ENCODE measurements at places on chromosomes 7 and 10.

GRCh38 chr7:37284805-37285231 lies 163.8 kb downstream of the ELMO1 start:
- peak; percentile 70 for DNase-seq

DNA sequence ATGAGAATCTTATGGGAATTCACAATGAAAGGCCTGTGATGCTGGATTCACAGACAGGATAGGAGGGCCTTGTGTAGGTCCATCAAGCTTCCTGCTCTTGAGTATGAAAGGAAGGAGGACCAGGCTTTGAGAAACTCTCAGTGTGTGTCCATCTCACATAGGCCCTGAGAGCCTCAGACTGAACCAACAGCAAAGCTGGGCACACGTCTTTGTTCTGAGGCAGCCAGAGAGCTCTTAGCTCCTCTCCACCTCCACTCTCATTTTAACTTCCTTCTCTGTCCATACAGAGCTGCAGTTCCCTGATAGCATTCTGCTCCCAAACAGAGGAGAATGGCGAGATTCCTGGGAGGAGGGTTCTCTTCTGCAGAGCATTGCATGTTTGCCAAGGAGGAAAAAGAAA lies 515.6 kb downstream of the CALN1 start:
- no peak for DNase-seq

DNA sequence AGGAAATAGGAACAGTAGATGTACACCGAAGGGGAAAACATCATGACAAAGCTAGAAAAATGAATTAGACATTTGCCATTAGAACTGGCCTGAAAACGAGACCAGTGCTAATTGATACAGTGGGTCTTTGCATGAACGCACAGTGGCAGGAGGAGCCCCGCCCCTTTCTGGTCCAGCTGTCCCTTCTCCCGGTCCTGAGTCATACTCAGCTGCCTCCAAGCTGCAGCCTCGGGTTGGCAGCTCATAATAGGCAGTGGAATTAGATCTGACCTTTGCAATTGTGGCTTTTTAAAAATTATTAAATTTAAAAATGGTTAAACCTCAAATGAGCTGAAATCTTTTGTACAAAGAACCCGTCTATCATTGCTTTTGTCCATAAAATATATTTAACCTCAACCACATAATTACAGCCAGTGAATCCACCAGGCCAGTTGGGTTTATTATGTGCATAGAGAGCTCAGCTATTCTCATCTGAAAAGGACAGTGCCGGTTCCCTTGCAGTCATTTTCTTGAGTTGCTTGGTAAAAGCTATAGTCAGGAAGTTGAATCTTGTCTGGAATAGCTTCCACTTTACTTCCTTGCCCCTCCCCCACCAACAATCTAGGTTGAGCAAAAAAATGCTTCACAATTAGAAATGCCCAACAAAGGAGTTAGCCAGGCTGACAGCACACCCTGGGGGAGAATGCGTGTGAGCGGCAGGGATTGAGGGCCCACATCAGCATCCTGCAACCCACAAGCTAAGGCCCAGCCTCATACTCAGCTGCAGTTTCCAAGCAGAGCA lies 147.1 kb downstream of the BUB3 start:
- peak; percentile 41 for DNase-seq

DNA sequence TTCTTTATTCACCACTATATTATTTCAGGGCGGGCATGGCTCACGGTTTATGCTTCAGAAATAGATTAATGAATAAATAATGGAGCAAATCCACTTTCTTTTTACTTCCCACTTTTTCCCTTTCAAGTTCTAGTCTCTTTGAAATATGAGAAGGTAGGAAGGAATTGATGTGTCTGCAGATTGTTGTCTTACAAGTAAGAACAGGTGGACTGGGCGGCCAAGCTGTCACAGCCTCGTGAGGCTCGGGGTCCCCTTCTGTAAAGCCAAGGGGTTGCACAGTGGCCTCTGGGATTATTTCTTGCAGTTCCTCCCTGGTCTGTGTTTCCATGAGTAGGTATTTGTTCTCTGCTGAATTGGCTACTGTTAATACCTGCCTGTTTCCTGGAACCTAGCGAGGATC lies 11.2 kb downstream of the VWA2 start:
- DNase-seq: no peak

- no peak for DNase-seq
Measured at GRCh38 chr7:2048006-2048405, 184.7 kb downstream of the MAD1L1 start.

GRCh38 chr7:106597751-106598546 lies 63.0 kb downstream of the CCDC71L start:
- no peak for DNase-seq

DNA sequence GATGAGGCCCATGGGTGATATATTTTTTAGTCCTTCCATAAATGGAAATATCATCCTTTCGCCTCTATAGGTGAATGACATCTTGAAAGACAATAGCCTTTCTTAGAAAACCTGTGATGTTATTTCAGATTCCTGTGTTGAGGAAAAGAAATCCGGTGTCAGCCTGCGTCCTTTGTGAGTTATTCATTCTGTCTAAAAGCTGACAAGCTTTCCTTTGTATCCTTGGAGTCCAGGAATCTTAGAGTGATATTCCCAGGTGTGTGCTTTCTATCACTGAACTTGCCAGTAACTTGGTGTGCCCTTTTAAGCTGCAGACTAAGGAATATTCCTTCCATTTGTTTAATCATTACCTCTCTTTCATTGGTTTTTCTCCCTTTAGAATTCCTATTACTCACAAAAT lies 41.0 kb downstream of the EVX1 start:
- DNase-seq: no peak

GRCh38 chr7:48295296-48295971 lies 124.2 kb downstream of the ABCA13 start:
- no peak for DNase-seq

- DNase-seq: no peak
Measured at GRCh38 chr10:7471720-7472367, 61.0 kb upstream of the SFMBT2 start.

DNA sequence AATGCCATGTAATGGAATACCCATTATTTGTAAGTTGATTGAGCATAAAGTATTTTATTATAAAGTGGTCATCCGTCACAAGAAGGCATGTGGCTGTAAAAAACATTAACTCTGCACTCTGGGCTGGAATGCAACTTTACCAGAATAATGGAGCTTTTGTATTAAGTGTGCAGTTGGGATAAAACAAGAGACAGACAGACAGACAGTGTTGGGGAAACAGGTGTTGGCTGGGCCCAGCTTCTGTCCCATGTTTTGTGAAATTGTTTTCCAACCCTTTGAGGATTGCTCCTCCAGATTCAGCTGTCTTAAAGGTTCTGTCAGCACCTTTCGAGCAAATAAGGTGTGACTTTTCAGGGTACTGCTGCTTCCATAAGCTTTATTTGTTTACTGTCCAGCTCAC lies 67.9 kb upstream of the NFKB2 start:
- no peak for DNase-seq

- DNase-seq: no peak
Measured at GRCh38 chr10:72782649-72783330, 90.8 kb downstream of the MCU start.

GRCh38 chr7:132622081-132622480 lies 45.8 kb upstream of the PLXNA4 start:
- no peak for DNase-seq

DNA sequence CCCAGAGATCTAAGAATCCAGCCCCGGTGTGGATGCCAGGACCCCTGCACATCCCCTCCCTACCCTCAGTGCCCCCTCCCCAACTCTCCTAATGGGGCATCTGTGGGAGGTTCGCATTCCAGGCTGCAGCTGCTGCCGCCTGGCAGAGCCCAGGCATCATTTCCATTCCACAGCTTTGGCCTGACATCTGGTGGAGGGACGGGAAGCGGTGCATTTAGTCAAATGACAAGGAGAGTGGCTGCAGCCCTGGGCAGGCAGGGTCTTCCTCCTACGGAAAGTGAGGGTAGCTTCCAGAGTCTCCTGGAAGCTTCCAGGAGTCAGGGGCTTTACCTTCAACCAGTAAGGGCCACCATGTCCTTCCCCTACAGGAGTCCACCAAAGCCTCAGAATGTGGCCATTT lies 30.8 kb downstream of the PRLHR start:
- DNase-seq: no peak

GRCh38 chr10:132642732-132643008 lies 105.1 kb downstream of the INPP5A start:
- DNase-seq: no peak

GRCh38 chr7:6256109-6256483 lies 16.3 kb downstream of the CYTH3 start:
- DNase-seq: peak; percentile 40

DNA sequence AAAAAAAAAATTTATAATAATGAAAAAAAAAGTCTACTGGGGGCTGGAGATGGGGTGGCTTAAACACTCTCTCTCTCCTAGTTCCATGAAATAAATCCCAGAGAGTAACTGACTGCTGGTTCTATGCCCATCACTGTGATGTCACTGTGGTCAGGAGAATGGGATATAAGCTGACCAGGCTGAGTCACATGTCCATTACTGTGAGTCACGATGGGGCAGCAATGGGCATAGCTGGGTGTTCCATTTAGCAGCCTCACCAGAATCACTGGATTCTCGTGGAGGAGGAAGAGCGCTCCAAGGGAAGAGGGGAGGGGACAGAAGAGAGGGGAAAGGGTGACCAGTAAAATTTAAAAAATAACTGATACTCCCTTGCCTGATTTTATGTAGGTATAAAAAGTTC lies 37.1 kb downstream of the MASTL start:
- peak; percentile 5 for DNase-seq

- DNase-seq: no peak
Measured at GRCh38 chr10:27779462-27780015, 33.9 kb upstream of the MKX start.

DNA sequence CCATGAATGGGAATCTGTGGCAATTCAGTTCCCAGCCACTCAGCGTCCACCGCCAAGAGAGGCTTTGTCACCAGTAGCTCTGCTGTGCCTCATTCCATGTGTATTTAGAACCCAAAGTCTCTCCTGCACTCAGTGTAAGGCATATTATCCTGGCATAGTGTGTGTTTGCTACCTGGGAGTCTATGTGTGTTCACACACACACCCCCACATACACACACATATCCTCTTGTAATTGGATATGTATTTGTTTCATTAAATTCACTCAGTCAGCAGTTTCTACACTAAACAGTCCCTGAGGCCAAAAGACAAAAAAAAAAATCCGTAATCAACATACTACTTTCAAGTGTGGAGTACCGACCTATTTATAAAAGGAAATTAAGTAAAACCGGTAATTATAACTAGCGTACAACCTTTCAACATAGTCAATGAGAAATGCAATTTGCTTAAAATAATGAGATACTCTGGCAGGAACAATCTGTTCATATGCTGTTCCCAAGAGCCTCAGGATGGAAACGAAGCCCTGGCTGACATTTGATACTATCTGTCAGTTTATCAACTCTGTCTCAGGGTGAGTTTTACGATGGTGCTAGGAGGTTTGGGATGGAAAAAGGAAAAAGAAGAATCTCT lies 425.8 kb upstream of the CELF2 start:
- DNase-seq: peak; percentile 28

DNA sequence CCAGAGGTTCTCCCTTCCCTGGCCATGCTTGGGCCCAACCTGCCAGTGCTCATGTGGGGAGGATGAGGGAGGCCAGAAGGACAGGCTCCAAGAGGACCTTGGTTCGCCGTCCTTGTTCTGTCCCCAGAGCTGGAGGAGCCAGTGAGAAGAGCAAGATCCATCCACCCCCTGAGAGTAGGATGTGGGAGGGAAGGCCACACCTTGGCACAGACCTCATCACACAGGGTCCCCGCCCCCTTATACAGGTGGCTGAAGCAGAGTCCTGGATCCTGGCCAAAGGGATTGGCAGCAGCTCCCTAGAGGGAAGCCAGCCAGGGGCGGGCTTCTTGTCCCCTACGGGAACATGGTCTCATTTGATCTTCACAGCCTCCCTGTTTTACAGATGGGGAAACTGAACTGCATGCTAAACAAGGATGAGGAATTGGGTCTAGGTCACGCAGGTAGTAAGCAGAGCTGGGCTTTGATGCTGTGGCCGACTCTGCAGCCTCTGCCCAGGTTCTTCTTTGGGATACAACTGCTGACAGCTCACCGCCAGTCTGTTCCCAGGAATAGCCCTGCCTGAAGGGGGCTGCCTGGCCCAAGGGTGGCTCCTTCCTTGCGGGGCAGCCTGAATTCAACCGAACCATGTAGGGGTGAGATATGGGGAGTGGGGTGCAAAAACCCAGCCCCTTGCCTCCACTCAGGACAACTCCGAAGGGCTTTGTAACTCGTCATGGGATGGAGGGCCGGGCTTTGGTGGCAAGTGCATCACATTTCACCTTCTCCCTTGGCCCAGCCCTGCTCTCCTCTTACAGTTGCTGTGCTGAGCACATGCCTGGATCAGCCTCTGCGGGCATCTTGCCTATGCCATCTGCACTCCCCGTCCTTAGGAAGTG lies 62.2 kb upstream of the KDM7A start:
- no peak for DNase-seq

GRCh38 chr7:155807789-155808548 lies 4.3 kb downstream of the SHH start:
- DNase-seq: no peak

- DNase-seq: no peak
Measured at GRCh38 chr7:121384265-121384664, 11.8 kb downstream of the FAM3C start.

GRCh38 chr10:11750420-11750819 lies 8.2 kb downstream of the ECHDC3 start:
- no peak for DNase-seq

DNA sequence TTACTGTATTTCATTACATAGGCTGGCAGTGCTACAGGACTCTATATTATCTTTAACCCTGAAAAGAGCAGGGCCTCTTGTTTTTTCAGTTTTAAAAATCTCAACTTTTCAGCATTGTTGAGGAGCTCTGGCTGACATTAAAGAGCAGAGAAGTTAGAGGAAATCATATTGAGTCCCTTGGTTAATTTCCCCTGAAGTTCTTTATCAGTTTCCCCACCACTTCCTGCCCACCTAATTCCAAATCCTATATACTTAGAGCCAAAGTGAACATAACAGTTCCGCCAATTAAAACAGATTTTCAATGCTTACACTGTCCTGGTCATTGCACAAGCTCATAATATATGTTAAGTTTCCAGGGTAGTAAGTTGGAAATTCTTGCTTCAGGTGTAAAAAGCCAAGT lies 66.0 kb upstream of the MRLN start:
- no peak for DNase-seq

DNA sequence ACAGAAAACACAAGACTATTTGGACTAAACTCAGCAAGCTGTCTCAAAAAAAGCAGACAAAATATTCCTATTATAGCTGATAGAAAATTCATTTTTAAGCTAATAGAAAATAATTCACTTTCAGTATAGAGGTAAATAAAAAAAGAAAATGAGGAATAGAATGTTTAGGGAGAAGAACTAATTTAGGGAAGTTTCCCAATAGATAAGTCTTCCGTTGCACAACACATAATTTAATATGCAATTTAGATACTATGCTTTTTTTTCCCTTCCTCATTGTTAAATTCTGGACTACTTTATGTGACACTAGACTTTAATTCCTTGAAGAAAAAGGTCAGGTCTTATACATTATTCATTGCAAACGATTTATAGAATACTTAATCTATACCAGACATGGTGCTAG lies 10.3 kb downstream of the PNPLA8 start:
- no peak for DNase-seq

DNA sequence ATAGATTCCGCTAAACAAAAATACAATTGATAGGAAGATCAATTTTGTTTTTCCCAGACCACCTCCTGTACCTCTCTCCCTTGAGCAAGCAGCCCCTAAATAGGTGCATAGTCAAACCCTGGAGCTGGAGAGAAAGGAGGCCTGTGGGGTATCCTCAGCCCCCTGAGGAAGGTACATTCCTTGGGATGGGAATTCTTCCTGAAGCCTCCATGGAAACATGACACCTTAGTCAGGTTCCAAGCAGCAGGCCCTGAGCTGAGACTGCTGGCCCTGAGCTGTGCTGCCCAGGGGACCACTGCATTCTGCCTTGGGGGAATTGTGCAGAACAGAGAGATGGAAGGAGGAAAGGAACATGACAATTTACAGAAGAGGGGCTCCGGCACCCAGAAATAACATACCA lies 7.4 kb downstream of the HNRNPF start:
- DNase-seq: no peak

All from HEK293T (cell line).